Nephron progenitor cell (in vitro differentiated cells): ENCODE measurements at places on chromosomes 2 and 18.

DNA sequence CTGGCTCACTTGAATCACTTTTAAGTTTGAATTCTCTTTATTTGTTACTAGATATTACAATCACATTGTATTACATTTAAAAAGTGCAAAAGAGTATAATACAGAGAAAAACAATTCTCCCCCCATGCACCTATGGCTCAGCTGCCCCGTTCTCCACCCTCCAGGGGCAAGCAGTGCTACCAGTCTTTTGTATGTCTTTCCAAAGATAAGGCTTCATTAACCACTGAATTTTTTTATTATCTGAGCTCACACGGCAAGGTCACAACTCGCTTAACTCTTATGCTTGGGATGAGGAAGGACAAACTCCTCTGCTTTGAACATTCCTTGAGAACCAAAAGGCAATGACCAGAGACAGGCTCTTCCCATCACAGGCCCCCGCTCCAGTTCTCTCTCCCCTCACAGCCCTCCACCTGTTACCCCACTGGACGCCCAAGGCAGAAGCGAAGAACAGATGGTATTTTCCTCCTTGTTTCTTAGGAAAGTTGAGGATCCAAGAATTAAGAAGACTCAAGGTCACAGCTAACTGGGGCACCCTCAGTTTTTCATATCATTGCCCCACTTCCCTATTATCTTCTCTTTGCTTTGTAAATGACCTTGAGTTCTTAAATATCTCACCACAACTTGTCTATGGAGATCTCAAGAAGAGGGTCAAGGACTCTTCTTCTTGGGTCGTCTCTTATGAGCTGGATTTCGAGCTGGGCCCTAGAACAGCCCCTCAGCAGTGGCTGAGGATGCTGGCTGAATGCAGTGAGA, 30.1 kb downstream of the SH2D6 start:
- DNase-seq: no peak

DNA sequence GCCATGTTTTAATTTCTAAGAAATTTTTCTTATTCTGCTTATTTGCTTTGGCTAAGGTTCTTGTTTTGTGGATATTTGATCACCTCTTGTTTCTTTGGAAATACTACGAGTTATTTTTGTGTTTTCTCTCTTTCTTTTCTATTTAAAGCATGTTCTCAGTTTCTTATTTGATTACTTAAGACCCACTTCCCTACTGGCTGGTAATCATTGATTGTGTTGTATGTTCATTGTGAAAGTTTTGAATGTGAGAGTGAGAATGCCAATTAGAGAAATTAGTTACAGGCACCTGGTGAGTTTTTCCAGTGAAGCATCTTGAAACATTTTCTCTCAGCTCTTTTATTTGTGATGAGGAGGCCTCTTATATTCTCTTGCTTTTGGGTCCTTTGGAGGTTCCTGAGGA, 226.7 kb upstream of the MC4R start:
- DNase-seq: no peak

DNA sequence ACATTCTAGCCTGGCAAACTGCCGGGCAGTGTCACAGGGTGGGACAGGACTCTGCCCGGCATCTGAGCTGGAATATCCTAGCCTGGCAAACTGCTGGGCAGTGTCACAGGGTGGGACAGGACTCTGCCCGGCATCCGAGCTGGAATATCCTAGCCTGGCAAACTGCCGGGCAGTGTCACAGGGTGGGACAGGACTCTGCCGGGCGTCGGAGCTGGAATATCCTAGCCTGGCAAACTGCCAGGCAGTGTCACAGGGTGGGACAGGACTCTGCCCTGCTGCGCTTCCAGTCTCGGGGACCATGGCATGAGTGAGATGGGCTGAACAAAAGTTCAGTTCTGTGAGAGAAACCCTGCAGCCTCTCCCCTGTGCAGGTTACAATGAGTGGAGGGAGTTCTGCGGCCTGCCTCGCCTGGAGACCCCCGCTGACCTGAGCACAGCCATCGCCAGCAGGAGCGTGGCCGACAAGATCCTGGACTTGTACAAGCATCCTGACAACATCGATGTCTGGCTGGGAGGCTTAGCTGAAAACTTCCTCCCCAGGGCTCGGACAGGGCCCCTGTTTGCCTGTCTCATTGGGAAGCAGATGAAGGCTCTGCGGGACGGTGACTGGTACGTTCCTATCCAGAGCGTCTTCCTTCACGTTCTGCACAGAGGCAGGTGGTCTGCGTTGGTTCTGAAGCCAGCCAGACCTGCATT, 80.3 kb downstream of the TPO start:
- DNase-seq: no peak

DNA sequence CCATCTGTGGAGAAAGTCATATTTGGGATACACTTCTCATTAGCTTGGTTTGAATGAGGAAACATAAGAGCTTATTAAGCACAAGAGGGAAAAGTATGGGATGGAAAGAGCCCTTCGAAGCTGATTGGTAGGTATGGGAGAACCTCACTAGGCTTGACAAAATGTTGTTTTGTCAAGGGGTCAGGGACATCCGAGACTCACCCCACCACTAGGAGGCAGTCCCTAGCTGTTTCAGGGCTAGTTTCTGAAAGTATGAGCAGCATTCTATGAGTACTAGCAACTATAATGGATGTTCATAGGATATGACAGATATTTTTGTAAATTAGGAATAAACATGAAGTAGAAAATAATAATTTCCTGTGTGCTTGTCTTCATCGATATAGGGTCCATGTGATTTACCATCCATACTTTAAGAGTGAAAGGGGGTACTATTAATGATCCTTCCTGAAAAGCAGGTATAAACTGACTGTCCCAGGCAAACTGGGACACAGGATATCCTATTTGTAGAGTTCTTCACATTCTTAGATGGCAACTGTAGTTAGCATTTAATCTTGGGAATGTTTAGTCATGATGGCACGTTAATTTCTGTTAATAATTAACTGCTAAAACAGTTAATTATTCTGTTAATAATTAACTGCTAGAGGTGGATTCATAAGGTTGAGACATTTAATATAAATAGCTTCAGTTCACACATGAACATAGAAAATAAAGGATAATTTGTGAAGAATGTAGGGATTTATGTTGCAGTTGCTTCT, 28.4 kb downstream of the OTX1 start:
- DNase-seq: no peak

DNA sequence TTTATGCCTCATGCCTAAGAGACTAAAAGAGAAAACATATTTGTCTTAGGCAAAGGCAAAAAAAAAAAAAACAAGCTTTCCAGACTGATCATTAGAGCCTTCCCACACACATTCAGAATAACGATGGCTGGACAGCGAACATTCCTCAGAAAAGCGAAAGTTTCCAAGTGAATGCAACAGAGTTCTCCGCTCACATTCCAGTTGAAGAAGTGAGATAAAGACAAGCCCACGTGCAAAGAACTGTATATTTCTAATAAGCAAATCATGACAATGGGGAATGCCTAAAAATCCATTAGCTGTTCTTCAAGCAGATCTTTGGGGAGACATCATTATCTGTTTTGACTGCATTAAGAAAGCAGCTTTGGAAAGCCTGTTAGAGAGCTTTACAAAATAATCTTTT, 347.9 kb downstream of the METTL4 start:
- no peak for DNase-seq

DNA sequence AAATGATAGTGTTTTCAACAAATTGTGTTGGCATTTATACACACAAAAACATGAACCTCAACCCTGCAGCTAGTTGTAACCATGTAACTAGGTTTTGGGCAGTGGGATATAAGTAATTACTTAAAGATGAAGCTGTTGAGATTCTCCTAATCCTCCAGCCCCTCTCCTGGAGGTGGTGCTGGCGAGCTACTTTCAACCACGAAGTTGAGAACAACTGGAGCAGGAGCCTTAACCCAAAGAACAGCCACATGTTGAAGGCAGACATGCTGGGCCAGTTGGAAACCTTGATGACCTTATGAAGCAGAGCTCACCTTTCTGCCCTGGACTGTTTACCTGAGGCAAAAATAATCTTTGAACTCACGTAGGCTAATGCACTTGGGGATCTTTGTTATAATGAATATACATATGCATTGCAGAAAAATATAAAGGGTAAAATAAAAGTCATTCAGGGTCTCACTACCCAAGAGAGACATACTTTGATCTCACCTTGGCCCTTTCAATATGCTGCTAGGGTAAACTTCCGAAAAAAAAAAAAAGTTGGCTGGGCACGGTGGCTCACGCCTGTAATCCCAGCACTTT, 89.6 kb upstream of the NPAS2 start:
- peak; percentile 35 for DNase-seq

DNA sequence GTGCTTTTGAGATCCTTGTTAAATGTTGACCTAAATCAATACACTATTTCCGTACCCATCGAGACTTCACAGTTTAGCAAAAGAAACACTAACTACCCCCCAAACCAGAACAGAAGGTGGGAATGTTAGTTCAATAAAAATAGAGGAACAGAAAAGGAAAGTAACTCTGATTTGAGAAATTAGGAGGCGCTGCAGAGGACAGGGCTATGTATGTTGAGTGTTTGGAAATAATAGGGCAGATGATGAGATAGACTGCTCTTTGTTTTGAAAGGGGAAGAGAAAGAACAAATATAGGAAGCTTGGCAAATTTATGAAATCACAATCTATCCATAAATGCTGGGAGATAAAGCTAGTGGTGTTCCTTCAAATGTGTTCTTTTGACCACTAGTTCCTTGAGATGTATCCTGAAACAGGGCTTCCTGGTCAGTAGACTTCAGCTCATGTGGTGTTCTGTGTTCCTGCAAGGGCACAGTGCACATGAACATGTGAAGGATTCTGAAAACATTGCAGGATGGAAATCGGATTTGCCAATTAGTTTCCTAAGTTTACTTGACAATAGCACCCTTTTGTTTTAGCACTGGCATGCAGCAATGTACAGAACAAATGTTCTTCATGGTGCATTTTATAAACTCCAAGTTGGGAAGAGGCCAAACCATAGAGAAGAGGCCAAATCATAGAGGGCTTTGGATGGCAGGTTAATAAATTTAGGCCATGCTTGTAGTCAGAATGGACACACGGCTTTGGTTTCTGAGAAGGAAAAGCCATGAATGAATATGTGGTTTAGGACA, 39.8 kb downstream of the RHBDD1 start:
- DNase-seq: no peak

GRCh38 chr2:39413063-39413737, 23.9 kb downstream of the MAP4K3 start:
- DNase-seq: no peak

GRCh38 chr2:101737478-101738255, 40.2 kb downstream of the MAP4K4 start:
- DNase-seq: no peak

- no peak for DNase-seq
These were observed 27.7 kb downstream of the ADRA2B start for GRCh38 chr2:96088340-96089335.

DNA sequence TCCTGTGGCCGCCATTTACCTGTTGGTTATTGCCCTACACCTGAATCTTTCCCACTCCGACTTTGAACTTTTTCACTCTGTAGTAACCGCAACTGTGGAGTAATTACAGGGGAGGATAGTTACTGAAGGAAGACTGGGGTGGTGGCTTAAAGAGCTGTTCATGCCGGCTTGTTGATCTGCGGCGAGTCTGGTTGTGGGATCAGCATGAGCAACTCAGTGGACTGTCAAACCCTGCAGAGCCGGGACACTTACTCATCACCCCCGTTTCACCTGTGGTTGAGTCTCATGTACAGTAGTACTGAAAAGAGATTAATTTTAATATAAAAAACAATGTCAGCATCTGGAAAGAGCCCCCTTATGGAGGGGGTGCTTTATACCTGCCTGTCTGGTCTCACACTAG, 2.1 kb downstream of the ASB1 start:
- DNase-seq: no peak

- peak; percentile 16 for DNase-seq
These were observed 104.4 kb downstream of the AFF3 start for GRCh38 chr2:100038011-100038410.

- DNase-seq: no peak
These were observed 134.1 kb downstream of the DDX1 start for GRCh38 chr2:15725782-15726112.

GRCh38 chr18:41165625-41166024, 789.4 kb upstream of the PIK3C3 start:
- DNase-seq: no peak

- DNase-seq: no peak
These were observed 46.4 kb upstream of the SPP2 start for GRCh38 chr2:234003972-234004617.

DNA sequence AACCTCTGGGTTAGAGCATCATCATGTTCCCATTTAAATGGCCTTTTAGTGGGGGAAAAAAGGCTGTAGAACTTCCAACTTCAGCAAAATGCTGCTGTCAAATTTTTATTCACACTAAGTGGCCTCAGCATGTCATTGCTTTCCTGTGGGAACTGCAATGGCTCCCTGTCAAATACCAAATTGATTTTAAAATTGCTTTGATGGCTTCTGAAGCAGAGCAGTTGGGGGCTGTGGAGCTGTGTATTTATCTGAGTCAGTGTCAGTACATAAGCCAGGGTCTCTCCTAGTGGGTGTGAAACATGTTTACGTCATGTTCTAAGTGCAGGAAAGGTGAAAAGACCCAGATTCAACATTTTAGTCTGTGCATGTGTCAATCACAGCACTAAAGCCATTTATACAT, 171.3 kb downstream of the CDH19 start:
- no peak for DNase-seq

GRCh38 chr2:117714745-117715417, 99.6 kb upstream of the DDX18 start:
- no peak for DNase-seq

- DNase-seq: no peak
These were observed 374.2 kb downstream of the SUCLG1 start for GRCh38 chr2:84084856-84085255.

DNA sequence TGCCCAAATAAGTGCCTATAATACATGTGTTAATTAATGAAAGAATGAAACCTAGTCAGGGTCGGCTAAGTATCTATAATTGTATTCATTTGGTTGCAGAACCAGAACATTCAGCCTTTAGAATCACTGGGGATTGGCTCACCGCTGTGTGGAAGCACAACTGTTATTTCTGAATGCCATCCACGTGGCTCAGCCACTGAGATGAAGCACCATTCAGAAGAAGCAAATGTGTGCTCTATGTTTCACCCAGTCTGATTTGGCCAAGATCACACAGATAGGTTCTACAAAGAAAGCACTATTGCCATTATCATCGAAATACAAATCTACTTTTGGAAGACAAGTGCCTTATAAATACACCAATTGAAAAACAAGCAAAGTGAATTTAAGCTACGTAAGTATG, 30.6 kb upstream of the SPOPL start:
- no peak for DNase-seq

DNA sequence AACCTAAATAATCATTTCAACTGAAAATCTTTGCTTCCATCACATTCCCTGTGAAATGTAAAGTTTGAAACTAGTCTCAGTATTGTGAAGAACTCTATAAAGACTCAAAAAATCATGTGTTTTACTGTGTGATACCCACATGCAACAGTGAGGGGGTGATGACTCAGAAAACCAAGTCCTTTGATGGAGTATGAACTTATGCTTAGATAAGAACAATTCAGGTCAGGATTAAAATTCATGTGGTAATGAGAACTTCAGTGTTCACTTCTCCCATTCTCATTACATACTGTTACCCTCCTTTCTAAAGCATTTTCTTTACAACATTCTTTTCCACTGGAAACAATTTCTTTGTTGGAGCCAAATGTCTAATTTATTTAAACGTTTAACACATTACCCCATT, 360.2 kb downstream of the FSIP2 start:
- DNase-seq: no peak

- no peak for DNase-seq
These were observed 52.5 kb downstream of the SETBP1 start for GRCh38 chr18:44733069-44733753.
